Fibroblast of gingiva (primary cell): ENCODE measurements at places on chromosomes 2 and 18.

- DNase-seq = no peak
Measured at GRCh38 chr2:143696651-143697050, 567.4 kb downstream of the ARHGAP15 start.

DNA sequence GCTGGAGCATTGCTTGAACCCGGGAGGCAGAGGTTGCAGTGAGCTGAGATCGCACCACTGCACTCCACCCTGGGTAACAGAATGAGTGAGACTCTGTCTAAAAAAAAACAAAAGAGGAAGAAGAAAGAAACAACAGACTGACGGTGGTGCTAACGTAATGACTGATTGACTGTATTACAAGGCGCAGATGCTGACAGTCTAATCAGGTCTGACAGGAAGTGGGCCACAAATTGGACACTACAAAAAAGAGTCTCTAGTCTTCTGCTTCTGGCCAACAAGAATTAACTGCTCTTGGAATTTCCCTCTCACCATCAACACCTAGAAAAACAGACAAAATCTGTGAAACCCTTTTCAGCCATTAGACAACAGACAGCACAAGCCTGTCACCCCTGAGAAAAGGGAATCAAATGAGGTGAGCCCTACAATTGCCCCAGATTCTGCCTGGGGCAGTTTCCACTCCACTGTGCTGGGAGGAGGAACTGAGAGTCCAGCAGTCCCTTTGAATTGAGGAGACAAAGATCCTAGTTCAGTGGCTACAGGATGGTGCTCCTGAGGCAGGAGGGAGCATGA is 43.3 kb downstream of the SNED1 start:
- DNase-seq = no peak

DNA sequence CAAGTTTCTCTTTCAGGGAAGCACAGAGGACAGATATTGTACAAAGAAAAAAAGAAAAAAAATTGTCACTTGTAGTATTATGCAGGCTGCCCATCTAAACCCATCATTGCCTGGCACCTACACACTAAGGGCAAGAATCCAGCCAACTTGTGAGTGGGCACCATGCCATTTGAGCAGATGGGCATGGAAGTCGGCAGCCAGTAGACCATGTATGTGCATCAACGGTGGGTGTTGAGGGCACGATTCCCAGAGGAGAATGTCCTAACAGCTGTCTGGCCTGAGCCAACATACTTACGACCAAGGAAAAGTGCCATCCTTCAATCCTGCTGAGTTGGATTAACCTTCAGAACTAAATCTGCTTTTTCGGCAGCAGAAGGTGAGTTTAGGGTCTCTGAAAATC is 63.9 kb downstream of the ARHGAP15 start:
- no peak for DNase-seq

DNA sequence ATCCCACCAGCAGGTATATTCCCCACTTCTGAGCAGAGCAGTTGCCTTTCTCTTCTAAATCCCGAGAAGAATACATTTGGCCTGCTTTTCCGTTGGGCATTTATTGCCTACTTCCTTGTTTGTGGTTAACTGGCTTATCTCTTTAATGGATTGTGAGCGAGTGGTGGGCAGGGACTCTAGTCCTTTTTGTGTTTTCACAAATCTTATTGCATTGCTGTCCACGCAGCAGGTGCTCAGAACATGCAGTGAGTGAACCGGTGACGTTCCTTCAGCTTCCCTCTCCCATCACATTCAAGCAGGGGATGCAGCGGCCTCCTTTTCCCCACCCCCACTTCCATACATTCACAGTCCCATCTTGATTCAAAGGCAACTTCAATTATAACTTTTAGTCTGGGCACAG is 28.9 kb upstream of the GAREM2 start:
- no peak for DNase-seq

- no peak for DNase-seq
Measured at GRCh38 chr2:111919365-111919764, 21.0 kb downstream of the MERTK start.

DNA sequence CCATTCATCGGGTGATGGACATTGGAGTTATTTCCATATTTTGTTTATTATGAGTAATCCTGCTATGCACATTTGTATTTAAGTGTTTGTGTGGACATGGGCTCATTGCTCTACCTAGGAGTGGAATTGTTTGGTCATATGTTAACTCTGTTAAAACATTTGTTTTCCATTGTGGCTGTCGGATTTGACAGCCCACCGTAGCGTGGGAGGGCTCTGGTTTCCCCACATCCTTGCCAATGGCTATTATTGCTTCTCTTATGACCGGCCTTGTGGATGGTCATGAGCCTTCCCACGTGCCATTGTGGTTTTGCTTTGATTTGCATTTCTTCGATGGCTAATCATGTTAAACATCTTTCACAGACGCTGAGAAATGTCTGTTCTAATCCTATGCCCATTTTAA is 92.0 kb downstream of the ZNF236 start:
- DNase-seq = no peak
